Fibroblast of mammary gland (primary cell): ENCODE measurements at places on chromosomes 3 and 15.

- DNase-seq = peak; percentile 40
Observed at GRCh38 chr3:32872487-32873382, 54.9 kb downstream of the TRIM71 start.

DNA sequence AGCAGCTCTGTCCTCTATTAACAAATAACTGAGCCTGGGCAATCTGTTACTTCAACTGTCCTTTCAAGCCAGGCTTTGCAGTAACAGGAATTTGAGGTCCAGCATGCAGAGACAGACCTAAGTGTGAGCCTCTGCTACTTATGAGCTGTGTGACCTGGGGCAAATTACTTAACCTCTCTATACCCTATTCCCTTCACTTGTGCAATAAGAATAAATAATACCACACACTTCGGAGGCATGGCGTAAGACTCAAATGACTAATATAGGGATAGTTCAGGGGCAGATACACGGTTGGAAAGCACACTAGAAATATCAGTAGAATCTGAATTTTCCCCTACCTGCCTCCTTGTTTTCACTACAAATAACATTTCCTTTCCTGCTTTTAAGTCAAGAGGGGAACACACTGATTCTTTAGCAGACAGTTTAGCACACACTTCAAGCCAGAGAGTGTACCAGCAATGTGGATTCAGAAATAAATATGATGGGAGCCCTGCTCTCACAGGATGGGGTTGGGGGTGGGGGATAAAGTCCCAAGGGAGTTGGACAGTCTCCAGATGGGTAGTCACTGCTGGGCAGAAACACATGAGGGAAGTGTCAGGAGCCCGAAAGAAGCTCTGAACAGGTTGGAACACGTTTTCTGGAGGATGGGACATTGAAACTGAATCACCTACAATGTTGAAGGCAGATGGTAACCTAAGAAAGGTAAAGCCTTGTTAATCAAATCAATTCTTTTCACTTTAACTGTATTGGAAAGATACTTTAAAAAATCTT is 61.8 kb upstream of the RBP1 start:
- peak; percentile 21 for DNase-seq

- DNase-seq = no peak
Observed at GRCh38 chr3:103660810-103661209, 1226.0 kb downstream of the ZPLD1 start.

GRCh38 chr3:171309906-171310359 is 150.3 kb downstream of the TNIK start:
- DNase-seq = peak; percentile 71
